ENCODE measurements at places on chromosomes 3 and 15. TPM values are rescaled to one million over a fixed set of nuclear protein-coding genes. Genes with fewer than 3 reads are reported as not detected.
A peak's percentile ranks its signal among the peaks of the same experiment; 100 is the strongest.

Gene BTLA
- 43.1 TPM for total RNA-seq

Gene IL12A
- not detected for total RNA-seq

Gene ILDR1
- total RNA-seq, result not detected

Gene CADM2
- total RNA-seq, result not detected

Gene OR5H15
- total RNA-seq, result not detected

Gene C3orf62
- total RNA-seq, result 13.5 TPM

Gene KLHL40
- not detected for total RNA-seq

Gene SLITRK3
- total RNA-seq, result not detected

Gene ZIC1
- not detected for total RNA-seq

Gene SST
- not detected for total RNA-seq

Gene FETUB
- not detected for total RNA-seq

Gene TEX9
- total RNA-seq, result 1.1 TPM

Gene DNAH12
- 0.06 TPM for total RNA-seq

Gene C2CD4A
- not detected for total RNA-seq

Gene GPR62
- total RNA-seq, result not detected

GRCh38 chr3:23954144-23954543, 9.1 kb downstream of the NR1D2 start:
- DNase-seq, result no peak
- no peak overlapping the region for H3K4me3 ChIP-seq
- H3K4me1 ChIP-seq, result peaks cover 32% of the 10 kb centered on the region
- H3K27me3 ChIP-seq, result no peaks in the 10 kb centered on the region
- H3K27ac ChIP-seq, result no peak overlapping the region
- H3K36me3 ChIP-seq, result peaks cover 1% of the 10 kb centered on the region

GRCh38 chr3:153767601-153768560, 353.3 kb upstream of the ARHGEF26 start:
- H3K4me1 ChIP-seq, result peaks cover 2% of the 10 kb centered on the region
- no peak overlapping the region for H3K4me3 ChIP-seq
- DNase-seq, result no peak
- peaks cover 10% of the 10 kb centered on the region for H3K27me3 ChIP-seq
- H3K27ac ChIP-seq, result no peak overlapping the region

DNA sequence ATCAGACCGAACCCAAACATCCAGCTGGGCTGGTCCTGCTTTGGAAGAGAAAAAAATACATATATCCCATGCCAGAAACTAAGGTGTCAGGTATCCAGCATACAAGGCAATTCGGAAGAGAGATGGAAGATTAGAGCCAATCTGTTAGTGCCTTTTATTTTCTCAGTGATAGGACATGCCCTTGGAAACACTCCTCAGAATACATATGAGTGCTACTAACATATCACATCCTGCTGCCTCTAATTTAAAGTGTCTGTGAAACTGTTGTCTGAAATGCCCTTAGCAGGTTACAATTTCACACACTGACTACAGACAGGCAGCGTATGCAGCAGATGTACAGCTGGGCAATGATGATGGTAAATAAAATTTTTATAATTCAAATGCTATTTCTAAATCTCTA, 78.9 kb downstream of the RBPMS2 start:
- DNase-seq, result no peak
- no peak overlapping the region for H3K27ac ChIP-seq
- H3K4me3 ChIP-seq, result no peak overlapping the region
- H3K27me3 ChIP-seq, result no peaks in the 10 kb centered on the region
- peaks cover 22% of the 10 kb centered on the region for H3K36me3 ChIP-seq
- peaks cover 47% of the 10 kb centered on the region for H3K4me1 ChIP-seq

GRCh38 chr15:20356911-20357480, 184.6 kb downstream of the GOLGA6L6 start:
- H3K4me3 ChIP-seq, result no peak overlapping the region
- H3K36me3 ChIP-seq, result no peaks in the 10 kb centered on the region
- H3K27ac ChIP-seq, result peak overlapping the region; percentile 81
- no peak for DNase-seq
- peaks cover 2% of the 10 kb centered on the region for H3K27me3 ChIP-seq

DNA sequence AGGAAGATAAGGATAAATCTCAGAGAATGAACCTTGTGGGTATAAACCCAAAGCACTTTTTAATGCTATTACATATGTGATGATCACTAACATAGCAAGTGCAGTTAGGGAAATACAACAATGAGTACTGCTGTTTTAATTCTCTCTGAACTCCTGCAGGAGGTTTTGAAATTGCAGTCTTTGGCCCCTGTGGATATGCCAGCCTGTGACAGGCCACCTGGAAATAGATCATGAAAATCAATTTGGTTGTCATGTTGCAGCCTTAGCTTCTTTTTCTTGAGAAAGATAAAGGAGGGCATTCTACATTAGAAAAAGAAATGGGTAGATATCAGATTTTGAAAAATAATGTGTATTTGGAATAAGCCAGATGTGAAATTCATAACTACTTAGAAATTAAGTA, 103.6 kb downstream of the RSRC1 start:
- H3K4me3 ChIP-seq, result no peak overlapping the region
- no peaks in the 10 kb centered on the region for H3K27me3 ChIP-seq
- no peak for DNase-seq
- no peak overlapping the region for H3K27ac ChIP-seq
- peaks cover 2% of the 10 kb centered on the region for H3K36me3 ChIP-seq
- H3K4me1 ChIP-seq, result no peaks in the 10 kb centered on the region

GRCh38 chr15:66651913-66652642, 50.0 kb upstream of the SMAD6 start:
- H3K27me3 ChIP-seq, result peaks cover 4% of the 10 kb centered on the region
- no peak overlapping the region for H3K4me3 ChIP-seq
- H3K4me1 ChIP-seq, result peaks cover 12% of the 10 kb centered on the region
- no peaks in the 10 kb centered on the region for H3K36me3 ChIP-seq
- H3K27ac ChIP-seq, result no peak overlapping the region

- H3K4me1 ChIP-seq, result peaks cover 9% of the 10 kb centered on the region
- H3K27me3 ChIP-seq, result peaks cover 6% of the 10 kb centered on the region
- H3K4me3 ChIP-seq, result no peak overlapping the region
- H3K36me3 ChIP-seq, result no peaks in the 10 kb centered on the region
- H3K27ac ChIP-seq, result no peak overlapping the region
These were observed 9.7 kb downstream of the PLA2G4D start for GRCh38 chr15:42084465-42085235.

DNA sequence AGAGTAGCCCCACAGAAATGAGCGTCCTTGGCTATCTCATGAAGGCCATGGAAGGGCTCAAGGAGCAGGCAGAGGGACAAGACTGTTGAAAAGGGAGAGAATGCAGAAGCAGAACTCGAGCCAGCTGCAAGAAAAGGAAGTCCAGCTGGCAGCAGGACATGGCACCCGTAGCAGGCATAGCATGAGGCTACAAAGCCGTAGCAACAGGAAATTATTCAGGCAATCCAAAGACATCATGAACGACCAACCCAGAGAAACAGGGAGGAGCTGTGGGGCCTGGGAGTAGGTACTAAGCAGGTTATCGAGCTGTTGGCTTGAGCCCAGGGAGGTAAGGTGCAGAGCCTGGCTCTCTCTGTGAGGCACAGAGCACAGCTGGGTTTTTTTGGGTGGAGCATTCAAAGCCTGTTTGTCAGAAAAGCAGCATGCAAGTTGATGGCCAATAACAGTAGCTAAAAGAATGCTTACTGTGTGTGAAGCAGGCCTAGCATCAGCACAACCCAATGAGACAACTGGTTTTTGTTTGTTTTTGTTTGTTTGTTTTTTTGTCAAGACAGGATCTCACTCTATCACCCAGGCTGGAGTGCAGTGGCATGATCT, 144.0 kb upstream of the SMAD3 start:
- DNase-seq, result no peak
- H3K36me3 ChIP-seq, result peaks cover 15% of the 10 kb centered on the region
- H3K27ac ChIP-seq, result no peak overlapping the region
- H3K27me3 ChIP-seq, result peaks cover 13% of the 10 kb centered on the region

- H3K27ac ChIP-seq, result no peak overlapping the region
- H3K4me3 ChIP-seq, result no peak overlapping the region
- no peak for DNase-seq
- peaks cover 33% of the 10 kb centered on the region for H3K4me1 ChIP-seq
These were observed 71.3 kb downstream of the RASA2 start for GRCh38 chr3:141557961-141558706.

DNA sequence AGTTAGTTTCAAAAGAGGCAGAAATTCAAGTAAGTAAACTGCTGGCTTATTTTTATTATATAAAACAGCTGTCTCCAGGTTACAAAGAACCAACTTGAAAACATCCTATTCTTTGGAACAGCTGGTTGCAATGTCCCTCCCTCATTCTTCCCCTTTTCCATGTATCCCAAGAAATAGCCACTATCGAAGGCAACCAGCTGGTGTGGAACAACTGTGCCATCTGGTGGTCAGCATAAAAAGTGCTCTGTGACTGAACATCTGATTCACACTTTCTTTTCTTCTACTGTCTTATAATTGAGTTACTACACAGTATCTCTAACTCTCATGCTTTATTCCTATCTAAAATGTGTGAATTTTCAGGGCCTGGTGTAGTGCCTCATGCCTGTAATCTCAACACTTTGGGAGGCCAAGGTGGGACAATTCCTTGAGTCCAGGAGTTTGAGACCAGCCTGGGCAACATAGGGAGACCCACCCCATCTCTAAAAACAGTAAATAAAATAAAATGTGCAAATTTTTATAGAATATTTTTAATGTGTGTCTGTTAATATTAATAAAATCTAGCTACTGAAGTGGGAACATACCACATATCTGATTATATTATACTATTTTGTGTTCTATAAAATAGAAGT, 9.6 kb downstream of the OSBPL11 start:
- H3K36me3 ChIP-seq, result peaks cover 5% of the 10 kb centered on the region
- H3K27ac ChIP-seq, result no peak overlapping the region
- no peaks in the 10 kb centered on the region for H3K27me3 ChIP-seq
- no peak overlapping the region for H3K4me3 ChIP-seq
- peaks cover 15% of the 10 kb centered on the region for H3K4me1 ChIP-seq

DNA sequence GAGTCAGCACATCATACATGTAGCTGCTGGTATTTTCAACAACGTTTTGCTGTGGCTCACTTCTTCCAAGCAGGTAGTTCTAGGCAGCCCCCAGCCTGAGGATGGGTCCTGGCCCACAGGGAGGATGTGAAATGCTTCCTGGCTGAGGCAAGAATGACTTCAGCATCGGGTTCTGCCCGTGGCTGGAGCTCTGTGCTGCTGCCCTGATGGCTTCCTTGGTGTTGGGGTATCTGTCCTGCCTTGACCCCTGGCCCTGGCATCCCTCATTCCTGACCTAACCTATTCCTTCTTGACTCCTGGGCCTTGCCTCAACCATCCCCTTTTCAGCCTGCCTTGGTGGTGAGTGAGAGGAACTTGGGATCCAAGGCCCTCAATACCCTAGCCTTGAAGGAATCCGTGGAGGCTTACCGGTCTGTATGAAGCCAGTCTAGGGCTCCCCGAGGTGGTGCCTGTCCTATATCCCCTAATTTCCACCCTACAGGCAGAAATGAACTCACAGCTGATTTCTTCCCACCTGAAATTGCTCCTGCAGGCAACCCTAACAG, 300.6 kb downstream of the TLE3 start:
- no peak for DNase-seq
- peaks cover 3% of the 10 kb centered on the region for H3K27me3 ChIP-seq
- no peaks in the 10 kb centered on the region for H3K36me3 ChIP-seq

GRCh38 chr3:50166620-50167019, 11.5 kb downstream of the SEMA3F start:
- H3K36me3 ChIP-seq, result no peaks in the 10 kb centered on the region
- H3K4me1 ChIP-seq, result no peaks in the 10 kb centered on the region
- H3K4me3 ChIP-seq, result no peak overlapping the region
- no peak for DNase-seq
- H3K27me3 ChIP-seq, result no peaks in the 10 kb centered on the region

DNA sequence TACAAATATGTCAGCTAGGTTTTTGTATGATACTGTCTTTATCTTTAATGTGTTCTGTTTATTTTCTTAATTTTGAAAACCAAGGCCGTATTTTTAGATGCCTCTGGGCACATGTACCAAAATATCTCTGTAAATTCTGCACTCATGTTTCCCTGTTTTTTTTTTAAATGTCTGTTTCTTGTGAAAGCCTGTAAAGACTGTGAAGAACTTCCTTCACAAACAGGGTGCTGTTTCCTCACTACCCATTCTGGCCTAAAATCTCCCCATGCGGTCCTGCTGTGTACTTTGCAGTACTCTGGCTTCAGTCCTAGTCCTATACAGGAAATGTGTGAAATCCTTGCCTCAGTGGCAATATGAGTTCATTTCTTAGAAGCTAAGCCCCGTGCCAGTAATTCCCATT, 133.4 kb upstream of the ZBTB20 start:
- no peak overlapping the region for H3K4me3 ChIP-seq
- DNase-seq, result no peak
- no peaks in the 10 kb centered on the region for H3K4me1 ChIP-seq
- H3K36me3 ChIP-seq, result no peaks in the 10 kb centered on the region
- no peaks in the 10 kb centered on the region for H3K27me3 ChIP-seq
- H3K27ac ChIP-seq, result no peak overlapping the region

GRCh38 chr3:12613250-12613649, 50.7 kb downstream of the RAF1 start:
- H3K4me1 ChIP-seq, result peaks cover 24% of the 10 kb centered on the region
- peaks cover 38% of the 10 kb centered on the region for H3K36me3 ChIP-seq
- peak overlapping the region; percentile 20 for H3K27ac ChIP-seq
- no peak overlapping the region for H3K4me3 ChIP-seq
- DNase-seq, result no peak

DNA sequence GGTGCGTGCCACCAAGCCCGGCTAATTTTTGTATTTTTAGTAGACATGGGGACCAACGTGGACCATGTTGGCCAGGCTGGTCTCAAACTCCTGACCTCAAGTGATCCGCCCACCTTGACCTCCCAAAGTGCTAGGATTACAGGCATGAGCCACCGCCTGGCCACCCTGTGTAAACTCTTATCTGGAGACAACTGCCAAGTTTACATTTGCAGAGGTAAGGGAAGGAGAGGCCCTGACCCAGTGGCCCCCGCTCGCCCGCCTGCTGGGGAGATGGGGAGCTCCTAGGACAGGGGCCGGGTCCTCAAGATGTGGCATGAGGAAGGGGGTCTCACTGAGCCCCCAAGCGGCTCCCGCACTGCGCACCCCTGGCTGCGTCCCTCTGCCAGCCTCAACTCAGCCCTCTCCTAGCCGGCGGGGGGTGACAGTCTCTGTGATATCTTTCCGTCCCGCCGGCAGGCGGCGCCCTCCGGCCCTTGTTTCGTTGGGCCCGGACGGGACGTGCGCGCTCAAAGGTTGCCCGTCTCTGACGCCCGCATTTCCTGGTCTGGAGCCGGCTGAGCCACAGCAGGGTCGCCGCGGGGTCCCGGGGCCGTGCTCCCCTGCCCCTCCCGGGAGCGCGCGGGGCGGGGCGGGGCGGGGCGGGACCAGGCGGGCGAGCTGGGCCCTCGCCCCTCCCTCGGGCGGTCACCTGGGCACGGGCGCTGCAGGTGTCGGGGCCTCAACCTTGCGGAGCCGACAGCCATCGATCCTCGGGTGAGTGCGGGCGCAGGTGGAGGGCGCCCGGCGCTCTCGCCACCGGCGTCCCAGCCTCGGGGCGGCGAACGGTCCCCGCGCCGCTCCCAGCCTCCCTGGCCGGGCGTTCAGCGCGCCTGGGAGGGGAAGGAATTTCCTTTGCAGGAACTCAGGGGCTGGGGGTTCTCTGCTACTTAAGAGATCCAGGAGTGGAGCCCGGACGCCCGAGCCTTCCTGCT, at the start of gene GPR160:
Gene GPR160, plus strand, starts transcription at position 533 of the 971 bp plus-strand sequence. CDS start 45,978 bp downstream, outside the sequence.
- peaks cover 7% of the 10 kb centered on the region for H3K27me3 ChIP-seq
- peak within 1 kb of the TSS; percentile 52 for H3K27ac ChIP-seq
- H3K4me1 ChIP-seq, result peaks cover 35% of the 10 kb centered on the region

GRCh38 chr3:184429786-184430185, 49.9 kb downstream of the CHRD start:
- no peak for DNase-seq
- no peaks in the 10 kb centered on the region for H3K4me1 ChIP-seq
- no peaks in the 10 kb centered on the region for H3K36me3 ChIP-seq
- peaks cover 1% of the 10 kb centered on the region for H3K27me3 ChIP-seq
- no peak overlapping the region for H3K27ac ChIP-seq
